ENCODE measurements at places on chromosomes 1 and 21.

- peak; percentile 75 for DNase-seq
Observed at GRCh38 chr1:181099152-181100014, 10.9 kb downstream of the IER5 start.

GRCh38 chr1:224114787-224115175 lies 870 bp downstream of the FBXO28 start:
- no peak for DNase-seq

DNA sequence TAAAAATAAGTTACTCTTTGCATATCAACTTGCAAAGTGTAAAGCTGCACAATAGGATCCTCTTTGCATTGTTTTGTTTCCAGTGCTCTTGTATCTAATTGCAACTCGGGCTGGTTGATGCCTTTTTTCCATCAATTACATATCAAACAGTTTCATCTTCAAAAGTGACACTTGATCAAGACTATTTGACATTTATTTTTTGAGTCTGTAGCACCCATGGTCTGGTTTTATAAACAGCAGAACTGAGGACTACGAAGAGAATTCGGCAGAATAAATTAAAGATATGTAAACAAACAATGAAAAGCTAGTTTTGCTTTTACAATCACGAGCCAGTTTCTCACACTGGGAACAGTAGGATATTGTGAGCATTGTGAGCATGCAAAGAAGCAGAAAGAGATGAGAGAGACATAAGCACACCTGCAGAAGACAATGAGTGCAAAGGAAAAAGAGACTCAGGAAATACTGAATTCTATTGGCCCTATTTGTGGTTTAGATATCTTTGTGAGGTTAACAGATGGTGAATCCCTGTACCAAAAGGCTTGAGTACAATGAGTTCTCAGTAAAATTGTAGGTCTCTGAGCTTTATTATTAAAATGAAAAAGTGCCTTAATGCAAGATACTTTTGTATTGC lies 45.4 kb downstream of the RPL5 start:
- peak; percentile 16 for DNase-seq

DNA sequence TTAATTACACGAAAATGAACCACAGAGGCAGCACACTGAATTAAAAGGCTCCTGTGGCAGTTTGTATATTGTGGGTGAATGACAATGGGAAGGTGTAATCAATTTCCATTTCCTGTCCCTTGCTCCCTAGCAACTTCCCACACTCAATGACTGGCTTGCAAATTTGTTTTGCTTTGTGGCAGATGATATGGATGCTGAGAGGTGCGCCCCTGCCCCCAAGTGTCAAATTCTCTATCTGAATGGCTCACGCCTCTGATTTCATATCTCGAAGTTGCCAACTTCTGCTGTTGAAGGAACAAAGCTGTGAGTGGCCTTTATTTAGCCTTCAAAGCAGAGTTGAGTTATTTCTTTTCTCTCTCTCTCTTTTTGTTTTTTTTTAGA lies 86.0 kb downstream of the FOXD2 start:
- DNase-seq: no peak

- no peak for DNase-seq
Observed at GRCh38 chr1:25797939-25798338, 2.1 kb upstream of the SELENON start.

DNA sequence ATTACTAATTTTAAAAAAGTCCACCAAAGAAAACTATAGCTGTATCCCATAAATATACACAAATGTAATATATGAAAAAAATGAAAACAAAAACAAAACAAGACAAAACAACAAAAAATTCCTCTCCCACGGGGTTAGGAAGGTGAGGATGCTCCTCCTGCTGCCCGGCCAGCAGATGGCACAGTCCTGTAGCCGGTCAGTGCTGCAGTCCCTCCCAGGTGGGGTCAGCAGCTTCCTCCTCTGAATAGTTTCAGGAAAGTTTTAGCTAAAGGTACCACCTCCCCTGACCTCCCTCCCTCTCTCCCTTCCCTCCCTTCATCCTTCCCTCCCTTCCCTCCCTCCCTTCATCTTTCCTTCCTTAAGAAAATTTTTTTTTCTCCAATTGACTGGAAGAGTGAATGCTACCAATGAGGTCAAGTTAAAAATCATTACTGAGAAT lies 67.8 kb upstream of the BCL10 start:
- DNase-seq: no peak

- peak; percentile 40 for DNase-seq
Observed at GRCh38 chr1:921011-921837, 2.5 kb upstream of the SAMD11 start.

GRCh38 chr1:1250786-1251284 lies 4.3 kb upstream of the C1QTNF12 start:
- DNase-seq: no peak

GRCh38 chr1:45009956-45010854 lies 919 bp downstream of the HECTD3 start:
- no peak for DNase-seq

DNA sequence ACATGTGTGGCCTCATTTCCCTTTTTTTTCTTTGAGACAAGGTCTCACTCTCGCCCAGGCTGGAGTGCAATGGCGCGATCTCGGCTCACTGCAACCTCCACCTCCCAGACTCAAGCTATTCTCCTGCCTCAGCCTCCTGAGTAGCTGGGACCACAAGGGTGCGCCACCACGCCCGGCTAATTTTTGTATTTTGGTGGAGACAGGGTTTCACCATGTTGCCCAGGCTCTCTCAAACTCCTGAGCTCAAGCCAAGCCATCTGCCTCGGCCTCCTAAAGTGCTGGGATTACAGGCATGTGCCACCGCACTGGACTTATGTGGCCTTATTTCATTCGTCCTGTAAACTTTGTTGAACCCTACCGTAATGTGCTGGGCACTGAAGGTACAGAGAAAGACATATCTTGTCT lies 569 bp upstream of the WARS2 start:
- no peak for DNase-seq

- no peak for DNase-seq
Observed at GRCh38 chr1:21628798-21629393, 40.3 kb downstream of the RAP1GAP start.

- no peak for DNase-seq
Observed at GRCh38 chr1:165560883-165561656, 17.3 kb downstream of the LRRC52 start.

DNA sequence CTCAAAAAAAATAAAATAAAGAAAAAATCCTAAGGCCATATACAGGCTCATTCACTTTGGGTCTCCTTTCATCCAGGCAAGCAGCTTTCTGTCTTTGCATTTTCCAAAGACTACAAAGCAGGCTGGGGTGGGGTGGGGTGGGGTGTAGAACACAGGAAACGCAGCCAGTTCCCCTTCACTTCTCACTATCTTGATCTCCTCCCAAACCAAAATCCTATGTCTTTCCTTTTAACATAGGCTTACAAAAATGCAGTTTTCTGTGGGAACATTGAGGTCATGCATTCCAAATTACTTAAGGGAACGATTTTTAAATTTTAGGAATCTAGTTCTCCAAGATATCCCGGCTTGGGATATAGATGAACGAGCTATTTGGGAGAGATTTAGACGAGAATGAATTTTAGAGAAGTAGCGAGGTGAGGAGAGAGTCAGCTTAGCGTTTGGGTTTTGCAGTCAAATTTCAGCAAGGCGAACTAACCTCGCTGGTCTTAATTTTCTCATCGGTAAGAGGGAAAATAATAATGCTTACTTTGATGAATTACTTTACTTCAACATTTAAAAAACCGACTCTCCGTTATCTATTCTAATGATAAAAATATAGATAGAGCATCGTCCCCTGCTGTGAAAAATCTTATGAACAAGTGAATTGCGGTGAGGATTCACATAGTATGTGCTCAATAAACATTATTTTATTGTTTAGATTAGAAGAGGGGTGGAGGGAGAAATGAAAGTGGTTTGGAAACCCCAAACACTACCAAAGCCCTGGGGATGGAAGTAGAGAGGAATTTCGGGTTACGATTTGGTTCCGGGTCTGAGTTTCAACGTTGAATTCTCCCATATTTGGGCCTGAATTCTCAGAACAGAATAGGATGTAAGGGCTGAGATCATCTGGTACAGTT lies 735 bp upstream of the STX12 start:
- no peak for DNase-seq

- DNase-seq: no peak
Observed at GRCh38 chr1:119791377-119791776, 19.9 kb downstream of the REG4 start.

- DNase-seq: no peak
Observed at GRCh38 chr21:42569732-42570301, 56.2 kb downstream of the SLC37A1 start.

DNA sequence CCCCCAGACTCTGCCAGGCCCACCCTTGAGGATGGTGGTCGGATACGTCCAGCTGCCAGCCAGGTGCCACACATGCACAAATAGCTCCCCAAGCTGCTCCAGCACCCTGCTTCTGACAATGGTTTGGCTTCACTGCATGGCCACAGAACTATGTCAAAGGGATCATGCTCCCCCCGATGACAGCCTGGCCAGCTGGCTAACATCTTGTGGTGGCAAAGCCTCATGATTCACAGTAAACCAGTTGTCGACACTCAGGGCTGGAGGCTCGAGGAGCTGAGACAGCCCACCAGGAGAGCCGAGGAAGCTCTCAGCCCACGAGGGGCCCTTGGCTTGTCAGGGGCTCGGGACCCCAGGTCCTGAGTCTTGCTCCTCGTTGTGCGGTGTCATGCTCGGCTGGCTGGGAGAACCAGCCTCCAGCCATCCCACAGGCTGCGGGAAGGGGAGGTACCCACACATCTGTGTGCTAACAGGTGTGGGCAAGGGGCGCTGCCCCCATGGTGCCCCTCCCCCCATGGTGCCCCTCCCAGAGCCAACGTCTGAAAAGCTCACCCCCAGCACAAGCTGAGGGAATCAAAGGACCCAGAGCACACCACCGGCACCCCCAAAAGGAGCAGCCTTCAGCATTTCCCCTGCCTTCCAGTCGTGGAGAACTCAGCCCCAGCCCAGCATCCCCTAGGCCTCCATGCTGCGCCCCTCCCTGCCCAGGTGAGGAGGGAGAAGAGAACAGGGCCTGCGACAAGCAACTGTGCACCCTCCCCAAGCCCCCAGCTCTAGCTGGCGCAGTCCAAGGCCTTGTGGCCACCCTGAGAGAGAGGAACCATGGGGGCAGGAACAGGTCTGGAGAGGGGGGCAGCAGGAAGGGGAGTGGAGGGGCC lies 41.2 kb downstream of the KIF21B start:
- no peak for DNase-seq

DNA sequence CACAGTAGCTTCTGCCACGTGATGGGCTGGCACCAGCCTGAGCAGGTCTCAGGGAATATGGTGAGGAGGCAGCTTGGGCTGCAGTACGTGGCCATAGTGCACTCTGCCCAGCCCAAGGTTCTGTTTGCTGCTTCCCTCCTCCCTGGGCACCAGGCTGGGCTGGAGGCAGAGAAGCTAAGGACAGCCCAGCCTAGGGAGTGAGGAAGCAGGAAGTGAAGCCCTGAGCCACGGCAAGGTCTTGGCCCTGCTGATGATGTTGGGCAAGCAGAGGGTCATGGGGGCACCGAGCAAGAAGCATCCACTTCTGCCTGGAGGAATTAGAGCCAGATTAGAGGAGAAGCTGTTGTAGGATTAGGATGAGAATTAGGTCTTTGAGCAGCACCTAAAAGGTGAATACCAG lies 326.7 kb upstream of the VAMP3 start:
- no peak for DNase-seq

DNA sequence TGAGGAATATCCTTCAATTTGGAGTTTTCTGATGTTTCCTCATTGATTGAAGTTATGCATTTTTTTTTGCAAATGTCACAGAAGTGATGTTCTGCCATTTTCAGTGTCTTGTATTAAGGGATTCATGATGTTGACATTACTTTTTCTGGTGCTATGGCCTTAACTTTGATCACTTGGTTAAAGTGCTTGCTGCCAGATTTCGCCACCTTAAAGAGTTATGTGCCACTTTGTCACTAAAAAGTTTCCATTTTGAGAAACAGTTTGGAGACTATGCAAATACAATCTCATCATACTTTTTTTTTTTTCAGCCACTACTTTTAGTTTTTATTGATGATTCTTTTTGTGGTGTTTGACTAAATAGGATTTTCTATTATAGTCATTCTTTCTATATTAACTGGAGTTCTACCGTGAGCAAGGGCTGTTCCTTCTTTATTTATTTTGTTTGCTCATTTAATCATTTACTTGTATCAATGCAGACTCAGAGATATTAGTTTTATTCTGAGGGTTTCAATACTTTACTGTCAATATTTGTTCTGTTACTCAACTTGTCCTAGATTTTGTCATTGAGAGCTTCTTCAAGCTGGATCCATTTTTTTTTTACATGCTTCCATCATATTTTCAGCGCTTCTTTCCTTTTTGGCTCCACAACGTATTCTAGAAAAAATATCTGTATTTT lies 3.2 kb downstream of the GBP7 start:
- no peak for DNase-seq

GRCh38 chr1:21736876-21737275 lies 46.1 kb downstream of the USP48 start:
- no peak for DNase-seq

GRCh38 chr1:1573843-1574720 lies 581 bp downstream of the SSU72 start:
- DNase-seq: no peak

- DNase-seq: no peak
Observed at GRCh38 chr1:41498804-41499203, 14.3 kb upstream of the EDN2 start.

GRCh38 chr1:89759036-89759435 lies 61.8 kb upstream of the LRRC8D start:
- no peak for DNase-seq

GRCh38 chr1:77824694-77825093 lies 45.2 kb downstream of the MIGA1 start:
- DNase-seq: no peak

GRCh38 chr1:21875621-21876063 lies 61.5 kb downstream of the HSPG2 start:
- DNase-seq: no peak

DNA sequence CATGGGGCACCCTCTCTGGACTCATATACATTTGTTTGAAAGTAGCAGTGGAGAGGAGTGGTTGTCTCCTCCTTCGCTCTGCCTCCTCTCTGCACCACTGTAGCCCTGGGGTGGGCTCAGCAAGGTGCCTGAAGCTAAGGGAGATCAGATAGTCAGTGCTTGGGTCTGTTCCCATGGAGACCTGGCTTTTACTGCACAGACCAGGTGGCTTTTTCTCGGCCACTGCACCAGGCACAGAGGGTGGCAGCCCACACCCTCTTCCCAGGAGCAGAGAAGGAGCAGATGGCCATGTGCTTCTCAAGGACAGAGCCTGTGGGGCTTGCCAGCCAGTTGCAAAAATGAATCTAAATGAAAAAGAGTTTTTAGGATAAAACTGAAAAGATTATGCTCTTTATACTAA lies 123.4 kb upstream of the KCNK1 start:
- no peak for DNase-seq

GRCh38 chr1:1397839-1398523 lies 1.2 kb downstream of the CCNL2 start:
- DNase-seq: no peak

- DNase-seq: no peak
Observed at GRCh38 chr1:6653436-6654290, 29.0 kb downstream of the THAP3 start.

GRCh38 chr1:44067266-44068250 lies 36.3 kb upstream of the SLC6A9 start:
- DNase-seq: no peak

DNA sequence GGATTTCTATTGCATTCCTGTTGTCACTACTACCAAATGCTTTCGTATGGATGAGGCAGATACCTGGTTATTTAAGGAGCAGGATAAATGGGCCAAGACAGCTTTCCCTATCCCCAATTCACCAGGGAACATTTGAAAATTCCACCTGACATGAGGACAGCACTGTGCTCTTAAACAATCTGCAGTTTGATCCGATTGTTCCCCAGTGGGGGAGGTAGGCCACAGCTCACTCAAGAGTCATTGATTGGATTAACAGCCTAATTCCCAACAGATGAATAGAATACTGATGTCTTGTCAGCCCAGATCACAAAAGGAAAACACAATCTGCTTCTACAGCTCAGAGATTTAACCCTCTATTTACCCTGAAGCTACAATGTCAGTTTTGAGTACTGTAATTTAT lies 123.9 kb downstream of the LHX4 start:
- no peak for DNase-seq
